ENCODE measurements at places on chromosomes 5 and 9.
A peak's percentile ranks its signal among the peaks of the same experiment; 100 is the strongest.

DNA sequence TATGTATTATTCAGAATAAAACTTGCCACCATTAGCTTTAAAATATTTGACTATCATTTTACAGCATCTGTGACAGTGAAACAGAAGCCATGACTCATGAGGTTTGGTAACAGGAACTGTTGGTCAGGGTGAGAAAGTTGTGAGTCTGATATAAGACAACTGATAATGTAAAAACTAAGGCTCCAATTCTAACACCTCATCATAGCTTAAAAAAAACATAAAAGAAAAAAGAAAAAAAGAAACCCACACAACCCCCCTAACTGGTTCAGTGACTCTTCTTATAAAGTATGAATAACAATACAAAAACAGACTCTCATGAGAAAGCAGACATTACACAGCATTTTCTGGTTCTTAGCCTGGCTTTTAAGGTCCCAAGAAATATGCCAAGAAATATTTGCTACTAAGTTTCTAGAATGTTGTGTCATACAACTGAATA is 85.8 kb downstream of the MRPS27 start:
- peak; percentile 89 for DNase-seq

DNA sequence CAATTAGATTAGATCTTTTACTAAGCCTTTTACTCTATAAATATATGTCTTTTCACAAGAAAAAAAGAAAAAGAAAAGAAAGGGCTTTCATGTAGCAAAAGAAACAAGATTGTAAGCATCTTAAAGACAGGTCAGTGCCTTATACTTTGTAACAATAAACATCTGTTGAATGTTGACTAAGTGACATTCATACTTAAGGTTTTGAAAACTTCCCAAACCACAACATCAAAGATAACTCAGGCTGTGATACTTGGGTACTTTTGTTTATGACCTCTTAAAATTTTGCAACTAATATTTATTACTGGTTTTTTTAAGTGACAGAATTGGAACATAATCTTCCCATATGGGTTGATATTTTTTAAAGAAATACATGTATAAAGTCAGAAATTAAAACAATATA is 7.4 kb downstream of the GRAMD2B start:
- no peak for DNase-seq

GRCh38 chr5:155046591-155046990 is 33.0 kb downstream of the KIF4B start:
- no peak for DNase-seq

GRCh38 chr9:124559871-124560270 is 52.7 kb upstream of the NR5A1 start:
- DNase-seq = peak; percentile 74

DNA sequence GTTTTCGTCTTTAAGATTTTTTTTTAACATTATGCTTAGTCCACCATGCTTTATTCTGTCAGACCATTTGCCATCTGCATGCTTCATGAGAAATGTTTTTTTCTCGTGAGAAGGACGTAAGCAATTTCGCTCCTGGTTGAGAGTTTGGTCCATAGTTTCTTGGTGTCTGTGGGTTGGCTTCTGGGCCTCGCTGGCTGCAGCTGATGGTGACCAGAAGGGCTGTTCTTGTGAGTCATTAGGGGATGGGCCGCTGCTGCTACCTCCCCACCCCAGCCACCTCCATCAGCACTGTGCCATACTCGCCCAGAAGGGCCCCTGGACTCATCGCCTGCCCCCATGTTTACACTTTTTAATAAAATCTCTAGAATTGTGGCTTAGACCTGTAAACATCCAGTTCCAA is 11.4 kb downstream of the SYK start:
- no peak for DNase-seq
